Activated naive CD8-positive, alpha-beta T cell treated with anti-CD3 and anti-CD28 coated beads, Interleukin-2, amount 50 U/mL, for 24 hours (primary cell): ENCODE measurements at places on chromosomes 12 and 14.
A peak's percentile ranks its signal among the peaks of the same experiment; 100 is the strongest.

- peak overlapping the region; percentile 67 for H3K4me3 ChIP-seq
- H3K36me3 ChIP-seq: peaks cover 3% of the 10 kb centered on the region
- H3K27me3 ChIP-seq: no peaks in the 10 kb centered on the region
- peak; percentile 24 for DNase-seq
These were observed 32.4 kb downstream of the BICD1 start for GRCh38 chr12:32139064-32139421.

DNA sequence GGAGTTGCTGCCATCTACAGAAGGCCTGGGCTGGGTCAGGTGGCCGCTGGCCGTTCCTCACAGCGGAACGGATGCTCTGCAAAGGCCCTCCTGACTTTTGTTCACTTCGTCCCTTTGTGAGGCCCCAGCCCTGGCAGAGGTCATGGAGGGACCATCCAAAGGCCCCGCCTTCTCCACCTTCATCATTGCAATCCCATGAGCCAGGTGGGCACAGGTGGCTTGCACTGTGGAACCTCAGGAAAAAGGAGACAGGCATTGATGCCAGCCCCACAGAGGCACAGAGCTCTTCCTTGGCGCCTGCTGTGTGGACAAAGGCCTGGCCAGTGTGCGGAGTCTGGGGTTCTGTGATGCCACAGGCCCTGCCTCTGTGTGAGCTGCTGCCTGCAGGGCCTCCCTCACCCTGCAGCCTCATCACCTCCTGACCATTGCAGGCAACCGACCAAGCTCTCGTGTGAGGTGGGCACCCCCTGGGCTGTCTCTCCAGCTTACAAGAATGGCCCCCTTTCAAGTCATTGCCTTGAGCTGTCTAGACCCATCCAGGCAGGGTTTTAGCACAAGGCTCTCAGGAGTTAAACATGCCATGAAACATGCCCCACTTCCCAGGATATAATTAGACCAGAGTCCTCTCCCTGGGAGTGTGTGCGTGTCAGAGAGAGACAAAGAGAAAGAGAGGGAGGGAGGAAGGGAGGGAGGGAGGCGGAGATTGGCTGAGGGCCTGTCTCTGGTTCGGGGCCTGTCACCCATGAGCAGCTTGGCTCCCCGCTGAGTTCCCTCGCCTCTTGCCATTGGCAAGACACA is 19.3 kb downstream of the NFKBIA start:
- H3K27ac ChIP-seq: no peak overlapping the region
- DNase-seq: no peak
- no peaks in the 10 kb centered on the region for H3K4me1 ChIP-seq
- no peaks in the 10 kb centered on the region for H3K36me3 ChIP-seq
- H3K4me3 ChIP-seq: no peak overlapping the region

DNA sequence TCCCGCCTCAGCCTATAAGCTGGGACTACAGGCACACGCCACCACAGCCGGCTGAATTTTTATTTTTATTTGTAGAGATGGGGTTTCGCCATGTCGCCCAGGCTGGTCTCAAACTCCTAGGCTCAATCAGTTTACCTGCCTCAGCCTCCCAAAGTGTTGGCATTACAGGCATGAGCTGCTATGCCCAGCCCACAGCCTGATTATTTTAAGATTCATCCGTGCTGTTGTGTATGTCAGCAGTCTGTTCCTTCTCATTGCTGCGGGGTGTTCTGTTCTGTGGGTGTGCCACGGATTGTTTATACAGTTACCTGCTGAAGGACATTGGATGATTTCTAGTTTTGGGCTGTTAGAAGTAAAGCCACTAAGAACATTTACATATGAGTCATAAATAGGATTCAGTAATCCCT is 9.6 kb upstream of the EP400 start:
- H3K4me3 ChIP-seq: no peak overlapping the region
- H3K36me3 ChIP-seq: peaks cover 57% of the 10 kb centered on the region
- H3K27ac ChIP-seq: no peak overlapping the region
- DNase-seq: no peak
- no peaks in the 10 kb centered on the region for H3K4me1 ChIP-seq
- no peaks in the 10 kb centered on the region for H3K27me3 ChIP-seq

GRCh38 chr12:131046813-131047788 is 93.4 kb downstream of the ADGRD1 start:
- no peak for DNase-seq
- H3K4me3 ChIP-seq: no peak overlapping the region
- H3K4me1 ChIP-seq: no peaks in the 10 kb centered on the region
- peaks cover 3% of the 10 kb centered on the region for H3K27me3 ChIP-seq

GRCh38 chr14:98227000-98227726 is 1044.8 kb downstream of the BCL11B start:
- DNase-seq: peak; percentile 56
- H3K4me1 ChIP-seq: peaks cover 83% of the 10 kb centered on the region
- H3K27ac ChIP-seq: peak overlapping the region; percentile 86

GRCh38 chr12:106066051-106066705 is 72.6 kb downstream of the NUAK1 start:
- DNase-seq: no peak
- H3K27ac ChIP-seq: no peak overlapping the region
- H3K36me3 ChIP-seq: no peaks in the 10 kb centered on the region
- H3K4me1 ChIP-seq: no peaks in the 10 kb centered on the region

- H3K4me3 ChIP-seq: no peak overlapping the region
- no peaks in the 10 kb centered on the region for H3K36me3 ChIP-seq
These were observed 114.1 kb upstream of the PRMT8 start for GRCh38 chr12:3376779-3377455.

GRCh38 chr12:22684140-22685118 is 59.5 kb downstream of the ETNK1 start:
- H3K4me1 ChIP-seq: peaks cover 20% of the 10 kb centered on the region
- no peaks in the 10 kb centered on the region for H3K27me3 ChIP-seq
- H3K4me3 ChIP-seq: no peak overlapping the region
- H3K36me3 ChIP-seq: peaks cover 31% of the 10 kb centered on the region

GRCh38 chr14:68937471-68938270 is 41.4 kb downstream of the ACTN1 start:
- peaks cover 73% of the 10 kb centered on the region for H3K4me1 ChIP-seq
- DNase-seq: peak; percentile 36
- H3K36me3 ChIP-seq: no peaks in the 10 kb centered on the region
- no peak overlapping the region for H3K4me3 ChIP-seq

DNA sequence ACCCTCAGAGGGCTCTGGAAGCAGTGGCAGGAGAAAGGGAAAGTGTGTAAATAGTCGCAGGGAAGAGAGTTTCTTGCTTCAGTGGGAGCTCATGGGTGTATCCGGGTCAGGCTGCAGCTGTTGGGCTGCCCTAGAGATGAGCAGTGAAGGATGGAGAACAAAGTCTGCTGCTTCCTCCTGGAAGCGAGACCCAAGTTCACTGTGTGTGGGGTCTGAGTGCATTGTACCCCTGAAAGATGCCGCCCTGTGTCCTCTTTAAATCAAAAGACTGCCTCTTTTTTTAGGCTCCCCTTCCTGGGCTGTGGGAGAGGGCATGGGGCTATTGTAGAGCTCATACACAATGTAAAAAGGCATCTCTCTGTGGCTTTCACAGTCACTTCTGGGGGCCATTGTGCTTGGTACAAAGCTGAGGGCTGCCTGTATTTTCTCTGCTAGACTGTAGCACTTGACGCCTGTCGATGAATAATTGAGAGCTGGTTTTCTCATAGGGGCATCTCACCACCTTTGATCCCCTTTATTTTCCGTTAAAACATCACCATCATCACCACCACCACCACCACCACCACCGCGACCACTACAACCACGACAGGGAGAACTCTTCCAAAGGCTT is 16.7 kb downstream of the CHST11 start:
- peaks cover 81% of the 10 kb centered on the region for H3K4me1 ChIP-seq
- no peak for DNase-seq
- H3K36me3 ChIP-seq: peaks cover 13% of the 10 kb centered on the region
- H3K27ac ChIP-seq: peak overlapping the region; percentile 43

DNA sequence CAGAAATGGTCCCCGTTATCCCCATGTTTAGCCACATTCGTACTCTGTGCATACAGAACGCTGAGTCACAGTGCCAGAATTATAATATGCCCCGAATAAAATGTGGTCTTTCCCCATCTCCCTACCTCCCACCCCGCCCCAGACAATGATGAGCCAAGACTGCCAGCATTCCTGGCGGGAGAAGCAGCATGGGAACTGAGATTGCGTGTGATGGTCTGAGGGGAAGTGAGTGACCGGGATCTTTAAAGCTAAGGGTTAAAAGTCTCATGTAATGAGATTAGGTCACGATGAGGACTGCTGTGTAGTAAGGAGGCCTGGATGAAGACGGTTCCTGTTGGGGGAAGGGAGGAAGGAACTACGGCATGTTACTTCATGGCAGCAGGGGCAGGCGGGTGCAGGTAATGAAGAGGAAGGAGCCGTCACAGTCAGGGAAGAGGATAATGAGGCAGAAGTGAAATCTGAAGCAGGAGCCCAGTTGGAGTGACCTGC is 243.3 kb upstream of the FKBP4 start:
- H3K27me3 ChIP-seq: no peaks in the 10 kb centered on the region
- no peaks in the 10 kb centered on the region for H3K4me1 ChIP-seq
- H3K36me3 ChIP-seq: no peaks in the 10 kb centered on the region
- no peak for DNase-seq

- no peaks in the 10 kb centered on the region for H3K27me3 ChIP-seq
- peaks cover 78% of the 10 kb centered on the region for H3K4me1 ChIP-seq
- DNase-seq: peak; percentile 22
- no peak overlapping the region for H3K4me3 ChIP-seq
- peaks cover 26% of the 10 kb centered on the region for H3K36me3 ChIP-seq
- no peak overlapping the region for H3K27ac ChIP-seq
These were observed 146.4 kb downstream of the FOXN3 start for GRCh38 chr14:89270439-89271227.

DNA sequence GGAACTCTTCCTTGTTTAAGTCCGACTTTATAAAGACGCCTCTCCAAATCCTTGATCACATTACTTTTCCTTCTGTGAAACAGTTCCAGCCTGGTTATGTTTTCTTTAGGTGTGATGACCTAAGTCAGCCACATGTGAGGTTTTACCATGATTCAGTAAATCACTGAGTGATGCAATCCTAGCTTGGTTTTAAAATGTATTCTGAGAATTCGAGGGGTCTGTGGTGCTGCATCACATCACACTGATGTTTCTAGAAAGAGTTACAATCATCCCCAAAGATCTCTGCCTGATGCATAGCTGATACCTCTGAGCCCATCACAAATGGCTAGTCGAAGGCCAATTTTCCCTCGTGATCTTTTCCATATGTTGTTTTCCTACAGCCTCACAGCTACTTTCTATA is 152.7 kb downstream of the ANO2 start:
- H3K27me3 ChIP-seq: peaks cover 11% of the 10 kb centered on the region
- no peaks in the 10 kb centered on the region for H3K36me3 ChIP-seq
- H3K4me1 ChIP-seq: no peaks in the 10 kb centered on the region
- no peak for DNase-seq
- H3K4me3 ChIP-seq: no peak overlapping the region
- no peak overlapping the region for H3K27ac ChIP-seq

DNA sequence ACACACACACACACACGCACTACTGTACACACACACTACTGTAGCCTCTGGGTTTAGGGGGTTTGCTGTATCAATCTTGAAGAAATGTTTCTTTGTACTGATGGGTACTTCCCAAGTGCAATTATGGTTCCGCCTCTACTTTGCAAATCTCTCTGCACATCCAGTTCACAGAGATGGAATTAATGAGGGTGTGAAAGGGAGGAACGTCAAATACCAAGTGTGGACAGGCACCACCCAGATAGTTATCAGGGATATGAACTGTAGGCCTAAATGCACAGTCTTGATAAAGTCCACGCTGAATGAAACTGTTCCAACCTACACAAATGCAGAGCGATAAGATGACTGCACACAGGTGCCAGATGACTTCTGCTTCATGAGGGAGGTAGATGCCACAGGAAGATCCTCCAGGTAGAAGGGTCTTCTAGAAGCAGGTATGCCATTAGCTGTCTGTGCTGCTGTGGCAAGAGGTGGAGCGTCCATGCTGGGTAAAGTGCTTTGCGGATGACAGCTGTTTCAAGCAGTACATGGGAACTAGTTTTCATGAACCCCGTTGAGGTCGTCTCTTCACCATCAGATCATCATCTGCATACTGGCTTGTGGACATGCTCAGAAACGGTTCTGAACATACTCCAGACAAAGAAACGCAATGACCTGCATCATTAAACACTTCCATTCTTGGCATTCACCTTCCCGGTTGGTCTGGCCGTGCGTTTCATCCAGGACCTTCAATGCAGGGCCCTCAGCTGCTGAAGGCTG is 314.3 kb upstream of the RTL1 start:
- H3K27me3 ChIP-seq: no peaks in the 10 kb centered on the region
- no peak overlapping the region for H3K4me3 ChIP-seq
- H3K4me1 ChIP-seq: no peaks in the 10 kb centered on the region

DNA sequence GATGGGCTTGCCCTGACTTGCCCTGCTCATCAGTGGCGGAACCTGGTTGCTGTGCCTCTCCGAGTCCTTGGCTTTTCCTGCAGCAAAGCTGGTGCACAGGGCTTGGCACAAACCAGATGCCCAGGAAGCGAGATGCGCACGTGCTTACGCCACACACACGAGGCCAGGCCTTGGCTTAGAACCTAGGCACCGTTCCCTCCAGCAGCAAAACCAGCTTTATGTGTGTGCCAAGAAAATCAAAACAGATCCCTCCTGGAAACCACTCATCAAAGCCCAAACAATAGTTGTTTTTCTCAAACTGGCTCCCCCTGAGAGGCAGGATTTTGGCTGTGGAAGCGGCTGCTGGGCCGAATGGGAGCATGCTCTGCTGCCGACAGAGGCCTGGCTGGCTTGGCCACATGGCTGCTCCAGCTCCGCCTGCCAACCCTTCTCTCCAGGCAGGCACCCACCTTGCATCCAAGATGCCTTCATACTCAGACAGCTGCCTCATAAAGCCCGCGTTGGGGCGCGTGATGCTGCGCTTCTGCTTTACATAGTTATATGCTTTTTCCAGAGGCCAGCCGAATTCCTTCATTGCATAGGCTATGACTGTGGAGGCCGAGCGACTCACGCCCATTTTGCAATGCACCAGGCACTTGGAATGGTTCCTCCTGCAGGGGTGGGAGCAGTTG is 58.7 kb downstream of the SSH1 start:
- H3K36me3 ChIP-seq: peaks cover 30% of the 10 kb centered on the region
- H3K4me1 ChIP-seq: peaks cover 7% of the 10 kb centered on the region
- H3K4me3 ChIP-seq: no peak overlapping the region
- no peak overlapping the region for H3K27ac ChIP-seq
- no peaks in the 10 kb centered on the region for H3K27me3 ChIP-seq

DNA sequence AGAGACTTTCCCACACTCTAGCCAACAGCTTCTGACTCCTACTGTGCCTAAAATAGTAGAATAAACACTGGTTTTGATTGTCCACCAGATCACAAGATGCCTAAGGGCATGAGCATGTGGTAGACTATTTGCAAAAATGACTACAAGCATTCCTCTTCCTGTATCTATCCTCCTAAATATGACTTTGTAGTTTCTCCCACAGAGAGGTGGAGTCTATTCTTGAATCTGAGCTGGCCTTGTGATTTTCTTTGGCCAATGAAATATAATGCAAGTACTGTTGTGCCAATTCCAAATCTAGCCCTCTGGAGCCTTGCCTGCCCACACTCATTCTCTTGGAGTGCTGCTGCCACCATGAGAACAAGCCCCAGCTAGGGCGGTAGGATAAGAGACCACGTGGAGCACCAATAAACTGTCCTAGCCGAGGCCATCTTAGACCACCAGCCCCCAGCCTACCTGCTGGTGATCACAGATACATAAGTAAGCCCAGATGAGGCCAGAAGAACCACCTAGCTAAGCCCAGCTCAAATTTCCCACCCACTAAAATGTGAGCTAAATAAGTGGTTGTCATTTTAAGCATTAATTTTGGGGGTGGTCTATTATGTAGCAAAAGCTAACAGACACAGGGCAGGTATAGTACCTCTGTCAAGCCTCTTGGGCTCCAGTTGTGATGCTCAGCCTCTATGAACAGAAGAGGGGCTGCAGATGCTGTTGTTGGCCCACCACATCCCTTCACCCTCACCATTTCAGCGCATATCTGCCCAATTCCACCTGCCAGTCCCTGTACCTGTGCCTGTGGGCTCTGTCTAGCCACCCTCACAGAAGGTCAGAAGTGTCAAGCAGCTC is 17.9 kb downstream of the ZFP36L1 start:
- no peaks in the 10 kb centered on the region for H3K27me3 ChIP-seq
- DNase-seq: no peak
- no peak overlapping the region for H3K4me3 ChIP-seq
- peaks cover 55% of the 10 kb centered on the region for H3K4me1 ChIP-seq
- H3K36me3 ChIP-seq: no peaks in the 10 kb centered on the region
